ENCODE measurements at places on chromosomes 3 and 15.

- DNase-seq: no peak
Observed at GRCh38 chr3:157280354-157280753, 120.4 kb upstream of the CCNL1 start.

DNA sequence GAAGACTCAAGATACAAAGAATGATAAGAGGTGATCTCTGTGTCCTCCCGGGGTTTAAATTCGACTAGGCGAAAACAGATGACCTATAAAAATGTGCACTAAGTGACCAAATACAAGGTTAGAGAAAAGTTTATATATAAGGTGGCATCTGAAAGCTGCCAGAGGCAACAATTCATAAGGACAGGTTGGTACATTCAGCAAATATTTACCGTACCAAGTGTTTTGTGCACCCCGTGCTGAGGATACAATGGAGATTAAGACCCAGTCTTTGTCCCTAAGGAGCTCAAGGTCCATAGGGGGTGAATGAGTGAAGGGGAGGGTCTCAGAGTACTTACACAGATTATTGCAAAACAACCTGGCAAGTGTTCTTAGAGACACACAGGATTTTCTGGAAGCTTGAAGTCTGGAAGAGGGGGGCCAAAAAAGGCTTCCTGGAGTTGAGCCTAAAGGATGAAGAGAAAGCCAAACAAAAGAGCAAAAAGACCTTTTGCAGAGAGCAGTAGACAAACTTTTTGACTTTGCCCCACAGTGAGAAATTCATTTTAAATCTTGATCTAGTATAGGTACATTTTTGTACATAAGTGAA is 71.4 kb upstream of the LRIG1 start:
- DNase-seq: no peak

DNA sequence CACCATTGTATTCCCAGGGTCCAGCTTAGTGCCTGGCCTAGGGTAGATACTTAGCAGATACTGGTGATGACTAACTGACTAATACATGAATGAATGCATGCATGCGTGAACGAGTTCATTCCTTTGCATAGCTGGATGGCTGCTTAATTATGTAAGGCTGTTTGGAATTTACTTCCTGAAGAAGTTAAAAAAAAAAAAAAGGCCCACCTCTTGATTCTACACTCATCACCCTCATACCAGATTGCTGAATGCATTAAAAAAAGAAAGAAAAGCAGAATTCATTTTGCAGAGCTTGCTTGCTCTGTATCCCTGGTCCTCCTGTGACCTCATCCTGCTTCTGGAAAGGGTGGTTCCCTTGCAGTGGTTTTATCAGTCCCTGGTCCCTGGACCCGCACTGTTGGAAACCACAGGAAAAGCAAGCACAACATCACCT is 277.6 kb upstream of the CFAP20DC start:
- DNase-seq: no peak

GRCh38 chr3:157753787-157754136 is 250.5 kb upstream of the VEPH1 start:
- no peak for DNase-seq

DNA sequence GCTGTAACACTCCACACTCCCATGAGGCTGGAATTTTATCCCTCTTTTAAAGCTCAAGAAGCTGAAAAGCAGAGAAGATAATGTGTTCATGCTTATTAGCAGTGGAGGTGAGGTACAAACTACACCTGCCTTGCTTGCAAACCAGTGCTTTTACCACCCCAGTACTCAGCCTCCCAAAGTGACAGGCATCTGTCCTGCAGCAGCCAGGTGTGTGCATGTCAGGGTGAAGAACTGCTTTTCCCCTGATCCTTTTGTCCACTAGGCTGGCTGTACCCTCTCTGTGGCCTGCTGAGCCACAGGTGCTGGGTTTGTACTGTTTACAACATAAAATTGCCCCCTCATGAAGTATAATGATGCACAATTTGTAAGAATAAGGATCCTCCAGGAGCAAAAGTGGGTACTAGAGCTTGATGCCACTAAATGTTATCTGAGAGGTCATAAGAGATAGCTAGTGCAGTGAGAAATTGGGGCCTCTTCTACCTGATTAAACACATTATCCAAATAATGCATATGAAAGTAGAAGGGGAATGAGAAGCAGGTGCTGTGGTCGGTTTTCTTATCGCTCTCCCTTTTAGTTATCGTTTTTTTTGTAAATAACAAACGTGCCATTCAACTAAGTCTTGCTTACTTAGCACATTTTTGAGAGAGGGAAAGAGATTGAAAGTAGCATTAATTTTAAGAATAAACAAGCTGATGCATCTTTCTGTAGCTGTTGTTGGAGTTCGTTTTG is 39.2 kb upstream of the GADL1 start:
- no peak for DNase-seq

DNA sequence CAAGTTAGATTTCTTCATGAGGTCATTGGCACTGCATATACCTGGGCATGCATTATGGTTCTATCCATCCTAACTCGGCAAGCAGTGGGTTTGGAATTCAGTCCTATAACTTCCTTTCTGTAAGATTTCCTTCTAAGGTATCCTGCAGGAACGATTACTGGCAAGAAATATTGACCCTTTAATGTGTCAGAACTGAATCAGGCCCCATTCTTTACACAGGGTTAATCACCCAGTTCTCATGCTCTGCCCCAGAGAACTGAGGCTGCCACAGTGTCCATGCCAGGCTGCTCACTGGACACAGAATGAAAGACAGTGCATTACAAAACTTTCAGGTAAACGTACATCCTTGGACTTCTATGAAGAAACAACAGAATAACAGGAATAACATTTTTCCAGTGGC is 108.9 kb downstream of the RPL22L1 start:
- no peak for DNase-seq

- DNase-seq: no peak
Observed at GRCh38 chr3:192884777-192885773, 32.6 kb downstream of the MB21D2 start.

GRCh38 chr3:38645076-38645475 is 4.4 kb downstream of the SCN5A start:
- no peak for DNase-seq

GRCh38 chr3:140754936-140755335 is 77.1 kb downstream of the TRIM42 start:
- no peak for DNase-seq

- no peak for DNase-seq
Observed at GRCh38 chr3:52891615-52892081, 5.7 kb downstream of the STIMATE start.

- DNase-seq: no peak
Observed at GRCh38 chr3:159798951-159799350, 189.7 kb upstream of the IL12A start.

DNA sequence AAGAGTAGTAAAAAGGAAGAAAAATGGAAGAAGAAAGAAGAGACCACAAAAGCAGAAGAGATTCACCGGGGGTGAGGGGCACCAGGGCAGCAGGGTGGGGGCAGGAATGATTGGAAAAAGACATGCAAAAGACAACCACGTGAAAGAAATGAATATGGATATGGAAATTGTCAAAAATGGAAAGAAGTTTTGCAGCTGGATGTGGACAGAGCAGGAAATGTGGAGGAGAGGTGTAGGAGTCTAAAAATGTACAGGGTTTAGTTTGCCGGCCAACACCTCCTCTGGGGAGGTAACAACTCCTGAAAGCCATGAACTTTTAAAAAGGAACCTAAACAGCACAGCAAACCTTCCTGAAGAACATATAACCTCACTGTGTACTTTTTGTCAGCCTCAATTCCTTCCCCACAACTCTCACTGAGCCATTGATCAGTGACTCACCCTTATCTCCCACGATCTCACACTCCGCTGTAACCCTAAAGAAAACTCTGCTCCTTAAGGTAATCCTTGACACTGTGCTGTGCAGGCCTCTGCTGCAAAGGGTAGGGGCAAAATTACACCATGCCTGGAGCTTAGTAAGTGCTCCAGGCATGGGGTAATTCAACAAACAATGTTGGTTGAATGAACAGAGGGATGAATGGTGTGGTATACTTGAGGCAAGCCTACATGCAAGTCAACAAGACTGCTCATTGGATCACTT is 100.2 kb upstream of the BOC start:
- no peak for DNase-seq

DNA sequence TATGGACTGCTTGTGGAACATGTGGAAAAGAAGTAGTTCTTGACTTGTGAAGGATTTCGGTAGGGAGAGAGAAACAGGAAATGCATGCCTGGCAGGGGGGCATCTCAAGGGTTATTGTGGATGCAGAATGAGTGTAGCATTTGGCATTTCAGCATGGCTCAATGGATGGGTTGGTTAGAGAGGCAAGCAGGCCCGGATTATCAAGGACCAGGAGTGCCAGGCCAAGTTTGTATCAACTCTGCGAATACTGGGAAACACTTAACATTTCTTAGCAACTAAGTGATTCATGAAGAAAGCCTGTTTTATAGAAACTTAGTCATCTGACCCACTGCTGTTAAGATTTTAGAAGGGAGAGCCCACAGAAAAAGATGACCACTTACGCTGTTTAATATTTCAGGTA is 33.6 kb downstream of the KIF15 start:
- DNase-seq: no peak

DNA sequence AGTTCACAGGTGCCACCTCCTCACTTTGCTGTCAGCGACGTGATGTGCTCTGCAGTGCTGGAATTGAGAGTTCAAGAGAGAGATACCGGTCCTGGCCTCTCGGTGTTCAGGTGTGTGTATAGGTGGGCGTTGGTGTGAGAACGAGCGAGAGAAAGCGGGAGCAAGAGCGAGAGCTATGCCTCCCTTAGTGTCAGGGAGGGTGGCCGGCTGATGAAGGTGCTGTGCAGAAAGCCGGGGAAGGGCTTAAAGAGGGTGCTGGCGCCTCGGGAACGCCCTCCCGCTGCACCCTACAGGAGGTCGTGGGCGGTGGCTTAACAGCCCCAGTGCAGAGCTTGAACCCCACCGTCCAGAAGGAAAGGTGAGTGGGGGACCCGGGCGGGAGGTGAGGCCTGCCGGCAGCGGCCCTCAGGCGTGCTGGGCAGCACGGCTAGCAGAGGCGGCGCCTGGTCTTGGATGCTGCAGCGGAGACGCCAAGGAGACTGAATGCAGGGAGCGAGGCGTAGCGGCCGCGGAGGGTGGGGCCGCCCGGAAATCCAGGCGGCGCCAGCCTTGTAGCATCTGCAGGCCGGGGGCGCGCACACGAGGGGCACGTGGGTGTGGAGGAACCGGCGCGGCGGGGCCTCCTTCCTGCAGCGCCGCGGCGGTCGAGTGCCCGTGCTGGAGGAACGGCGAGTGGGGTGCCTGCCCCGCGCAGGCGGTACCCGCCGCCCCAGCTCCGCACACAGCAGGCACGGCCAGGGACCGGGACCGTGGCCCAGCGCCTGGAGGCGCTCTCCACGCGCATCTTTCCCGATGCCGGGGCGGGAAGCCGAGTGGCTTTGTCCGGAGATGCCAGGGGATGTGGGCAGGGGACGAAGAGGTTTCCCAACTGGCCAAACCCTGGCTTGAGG is 246.8 kb upstream of the TOPAZ1 start:
- DNase-seq: no peak

- no peak for DNase-seq
Observed at GRCh38 chr3:150105886-150106612, 135.4 kb upstream of the PFN2 start.

DNA sequence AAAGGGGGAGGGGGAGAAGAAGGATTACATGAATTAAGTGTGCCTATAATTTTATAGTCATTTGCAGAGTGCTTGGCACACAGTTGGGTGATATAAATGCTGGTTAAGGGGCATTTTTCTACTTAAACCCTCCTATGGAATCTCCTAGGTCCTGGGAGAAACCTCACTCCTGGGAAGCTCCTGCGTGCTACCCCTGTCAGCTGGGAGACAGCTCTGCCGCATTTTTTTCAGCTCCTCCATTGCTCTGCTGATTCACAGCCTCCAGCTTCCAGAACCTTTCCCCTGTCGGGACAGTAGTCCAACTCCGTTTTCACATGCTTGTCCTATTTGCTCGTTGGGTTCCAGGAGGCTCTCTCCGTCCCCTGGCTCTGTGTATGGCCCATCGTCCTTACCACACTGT is 59.2 kb downstream of the CHRD start:
- DNase-seq: no peak

DNA sequence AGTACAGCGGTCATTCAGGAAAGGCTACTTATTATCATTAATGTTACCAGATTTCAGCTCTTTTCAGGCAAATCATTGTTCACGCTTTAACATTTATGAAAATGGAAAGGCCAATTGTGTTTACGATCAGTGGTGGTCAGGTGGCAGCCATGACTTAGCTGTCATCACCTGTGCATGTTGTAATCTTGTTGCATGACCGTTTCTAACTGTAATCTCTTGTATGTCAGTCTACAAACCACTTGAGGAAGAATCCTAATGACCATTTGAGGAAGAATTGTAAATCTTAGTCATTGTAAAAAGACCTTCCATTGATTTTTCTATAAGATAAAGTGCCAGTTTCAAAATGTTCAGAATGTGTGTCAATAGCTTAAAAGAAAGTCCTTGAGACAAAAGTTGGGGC is 100.4 kb downstream of the SERPINI1 start:
- DNase-seq: no peak

- no peak for DNase-seq
Observed at GRCh38 chr15:46146915-46147314, 512.1 kb downstream of the SQOR start.

GRCh38 chr3:175150812-175151401 is 291.8 kb downstream of the NAALADL2 start:
- no peak for DNase-seq

GRCh38 chr3:69710153-69710977 is 28.9 kb upstream of the MITF start:
- no peak for DNase-seq

DNA sequence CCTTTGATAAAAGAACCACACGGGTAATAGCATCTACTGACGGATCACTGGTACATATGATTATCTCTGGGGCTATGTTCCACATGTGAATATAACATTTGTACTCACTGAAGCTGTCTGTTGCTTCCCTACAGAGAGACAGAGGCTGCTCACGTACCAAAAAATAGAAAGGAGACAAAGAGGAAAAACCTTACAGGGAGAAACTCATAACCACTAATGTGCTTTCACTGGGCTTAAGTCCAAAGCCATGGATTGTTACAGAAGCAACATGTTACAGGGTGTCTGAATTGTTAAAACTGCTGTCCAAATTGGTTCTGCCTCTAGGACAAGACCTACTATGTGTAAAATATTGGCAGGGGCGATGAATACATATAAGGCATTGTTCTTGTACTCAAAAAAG is 311.9 kb downstream of the FOXP1 start:
- DNase-seq: no peak

GRCh38 chr15:99511531-99511865 is 54.3 kb upstream of the MEF2A start:
- no peak for DNase-seq

- DNase-seq: no peak
Observed at GRCh38 chr3:126371096-126371705, 14.0 kb upstream of the KLF15 start.

DNA sequence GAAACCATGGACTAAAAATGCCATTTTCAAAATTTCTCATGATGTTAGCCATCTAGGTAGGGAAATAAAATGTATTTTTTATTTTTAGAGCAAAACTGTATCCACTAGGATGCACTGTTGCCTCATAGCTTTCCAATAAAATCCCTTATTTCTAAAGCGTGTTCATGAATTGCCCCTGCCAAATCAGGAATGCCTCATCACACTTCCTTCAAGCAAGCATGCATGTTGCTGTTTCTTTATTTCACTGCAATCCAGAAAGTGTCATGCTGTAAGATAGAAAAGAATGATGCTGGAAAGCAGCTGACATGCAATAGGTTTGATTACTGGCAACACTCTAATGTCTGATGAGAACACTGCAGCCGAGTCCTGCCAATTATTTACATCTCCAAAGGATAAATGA is 239.5 kb downstream of the CHL1 start:
- DNase-seq: no peak

- DNase-seq: no peak
Observed at GRCh38 chr3:154971341-154971740, 108.8 kb upstream of the MME start.

GRCh38 chr3:33936921-33937525 is 138.6 kb downstream of the PDCD6IP start:
- DNase-seq: no peak

- DNase-seq: no peak
Observed at GRCh38 chr3:87359826-87360225, 83.4 kb upstream of the POU1F1 start.

All from activated CD8-positive, alpha-beta memory T cell treated with anti-CD3 and anti-CD28 coated beads for 48 hours (primary cell).